ENCODE measurements at places on chromosomes 11 and 22.

- no peak for DNase-seq
These were observed 184.3 kb downstream of the C11orf87 start for GRCh38 chr11:109606256-109606655.

- DNase-seq, result no peak
These were observed 205.4 kb upstream of the CARD18 start for GRCh38 chr11:105344938-105345337.

GRCh38 chr11:123640677-123641494 lies 13.5 kb downstream of the SCN3B start:
- no peak for DNase-seq

GRCh38 chr11:74094393-74094792 lies 76.4 kb downstream of the C2CD3 start:
- no peak for DNase-seq

GRCh38 chr22:39577366-39577765 lies 6.8 kb downstream of the CACNA1I start:
- no peak for DNase-seq

GRCh38 chr11:46414466-46414796 lies 22.9 kb upstream of the CHRM4 start:
- DNase-seq, result no peak

DNA sequence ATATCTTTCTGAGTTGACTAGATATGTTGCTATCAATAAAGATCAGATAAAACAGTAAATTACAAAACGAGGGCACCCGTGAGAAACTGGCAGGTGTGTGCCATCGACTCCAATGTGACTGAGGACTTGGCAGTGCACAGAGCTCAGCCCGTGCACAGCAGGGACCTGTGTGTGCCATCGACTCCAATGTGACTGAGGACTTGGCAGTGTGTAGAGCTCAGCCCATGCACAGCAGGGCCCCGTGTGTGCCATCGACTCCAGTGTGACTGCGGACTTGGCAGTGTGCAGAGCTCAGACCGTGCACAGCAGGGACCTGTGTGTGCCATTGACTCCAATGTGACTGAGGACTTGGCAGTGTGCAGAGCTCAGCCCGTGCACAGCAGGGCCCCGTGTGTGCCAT lies 347.2 kb upstream of the B3GAT1 start:
- DNase-seq, result no peak

GRCh38 chr11:95505927-95506426 lies 275.0 kb upstream of the SESN3 start:
- no peak for DNase-seq

- DNase-seq, result no peak
These were observed 67.9 kb downstream of the KCNC1 start for GRCh38 chr11:17802491-17802890.

GRCh38 chr11:2096011-2096918 lies 42.9 kb downstream of the IGF2 start:
- no peak for DNase-seq

DNA sequence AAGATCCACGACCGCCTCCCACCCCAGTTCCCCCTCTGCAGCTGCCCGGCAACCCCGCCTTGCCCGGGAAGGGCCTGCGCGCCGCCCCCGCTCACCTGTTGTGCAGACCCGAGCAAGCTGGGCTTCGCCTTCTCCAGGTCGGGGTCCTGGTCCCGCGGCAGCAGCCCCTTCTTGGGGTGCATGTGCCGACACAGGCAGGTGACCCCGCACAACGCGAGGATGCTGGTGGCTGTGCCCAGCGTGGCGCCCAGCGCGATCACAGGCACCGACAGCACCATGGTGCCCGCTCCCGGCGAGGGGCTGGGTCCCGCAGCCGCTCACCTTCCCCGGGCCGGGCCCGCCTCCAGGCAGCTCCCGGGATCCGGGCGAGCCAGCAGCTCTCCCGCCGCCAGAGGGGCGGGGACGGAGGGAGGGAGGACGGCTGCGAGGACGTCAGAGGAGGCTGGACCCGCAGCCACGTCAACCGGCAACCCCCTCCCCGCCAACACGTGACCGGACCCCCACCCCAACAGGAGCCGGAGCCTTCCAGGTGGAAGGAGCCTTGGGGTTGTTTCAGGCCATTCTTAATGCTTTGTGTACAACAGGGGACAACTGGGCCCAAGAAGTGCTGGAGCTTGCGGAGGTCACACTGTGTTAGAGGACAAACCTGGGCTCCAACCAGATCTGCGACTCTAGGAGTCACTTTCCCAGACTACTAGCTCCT lies at the start of gene SYT13:
Gene SYT13 (minus strand): TSS at position 412 of the 703 bp plus-strand sequence. CDS start 134 bp downstream, at position 278.
- peak; percentile 18 for DNase-seq

DNA sequence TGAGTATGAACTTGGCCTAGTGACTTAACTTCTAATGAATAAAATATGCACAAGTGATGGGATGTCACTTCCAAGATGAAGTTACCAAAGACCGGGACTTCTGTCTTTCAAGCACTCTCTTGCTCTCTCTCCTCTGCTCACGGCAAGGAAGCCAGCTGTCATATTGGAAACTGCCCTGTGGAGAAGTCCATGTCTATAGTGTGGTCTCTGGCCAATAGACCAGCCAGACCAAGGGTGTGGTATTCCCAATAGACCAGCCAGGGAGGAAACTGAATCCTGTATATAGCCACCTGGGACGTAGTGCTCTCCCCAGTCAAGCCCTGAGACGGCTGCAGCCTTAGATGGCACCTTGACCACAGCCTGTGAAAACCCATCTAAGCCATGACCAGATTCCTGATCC lies 93.2 kb upstream of the ALX4 start:
- no peak for DNase-seq

GRCh38 chr11:11119917-11120316 lies 233.1 kb downstream of the CSNK2A3 start:
- no peak for DNase-seq

- DNase-seq, result no peak
These were observed 107.7 kb downstream of the ELP4 start for GRCh38 chr11:31617246-31617645.

DNA sequence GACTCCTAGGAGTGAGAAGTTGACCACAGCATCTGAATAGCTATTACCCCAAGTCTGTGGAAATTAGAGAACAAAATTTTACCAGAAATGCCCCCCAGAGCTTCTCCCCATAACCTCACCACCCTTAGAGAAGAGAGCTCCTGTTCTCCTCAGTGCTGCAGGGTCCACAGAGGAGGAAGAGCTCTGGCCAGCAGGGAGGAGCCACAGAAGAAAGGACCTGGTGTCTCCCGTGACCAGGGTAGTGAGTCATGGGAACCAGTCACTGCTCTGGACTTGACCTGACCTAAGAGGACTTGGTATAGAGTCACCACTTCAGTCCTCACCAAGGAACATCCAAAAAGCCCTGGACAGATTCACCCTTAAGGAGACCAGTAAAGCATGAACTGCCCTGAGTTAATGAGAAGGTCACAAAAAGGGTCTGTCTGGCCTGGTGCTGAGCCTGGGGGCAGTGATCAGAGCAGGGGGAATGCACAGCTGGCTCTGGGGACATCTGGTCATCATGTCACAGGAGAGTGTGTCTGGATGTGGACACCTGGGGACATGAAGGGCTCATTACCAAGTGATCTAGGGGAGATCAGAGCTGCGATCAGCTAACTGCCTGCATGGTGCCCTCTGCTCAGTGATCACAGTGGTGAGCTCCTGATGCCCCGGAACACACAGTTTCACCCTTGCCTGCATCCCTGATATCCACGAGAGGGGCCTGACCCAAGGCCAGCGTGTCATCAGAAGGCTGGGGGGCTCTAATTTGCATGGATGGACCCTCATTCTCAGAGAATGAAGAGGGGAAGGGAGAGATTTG lies 103.3 kb upstream of the TOP3B start:
- no peak for DNase-seq

DNA sequence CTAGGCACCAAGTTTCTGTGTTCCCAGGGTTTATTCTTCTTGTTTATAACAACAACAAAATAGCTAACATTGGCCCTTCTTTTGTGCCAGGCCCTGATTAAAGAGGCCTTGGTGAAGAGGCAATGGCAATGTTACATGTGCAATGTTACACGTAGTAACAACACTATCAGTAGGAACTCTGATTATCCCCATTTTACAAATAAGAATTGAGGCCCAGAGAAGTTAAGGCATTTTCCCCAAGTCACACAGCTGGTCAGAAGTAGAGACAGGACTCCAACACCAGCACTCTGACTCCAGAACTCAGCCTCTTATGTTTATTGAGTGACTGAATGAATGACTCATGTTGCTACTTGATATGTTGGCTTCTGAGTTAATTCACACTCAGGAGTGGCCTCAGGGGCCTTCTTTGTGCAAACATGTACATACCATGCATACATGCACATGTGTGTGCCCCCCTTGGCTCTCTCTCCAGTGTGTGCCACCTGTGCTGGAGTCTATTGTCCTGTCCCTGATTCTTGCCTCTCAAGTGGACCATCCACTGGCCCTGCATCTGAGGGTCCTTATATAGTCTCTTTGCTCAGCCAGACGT lies 98.4 kb downstream of the TP53I11 start:
- DNase-seq, result no peak

DNA sequence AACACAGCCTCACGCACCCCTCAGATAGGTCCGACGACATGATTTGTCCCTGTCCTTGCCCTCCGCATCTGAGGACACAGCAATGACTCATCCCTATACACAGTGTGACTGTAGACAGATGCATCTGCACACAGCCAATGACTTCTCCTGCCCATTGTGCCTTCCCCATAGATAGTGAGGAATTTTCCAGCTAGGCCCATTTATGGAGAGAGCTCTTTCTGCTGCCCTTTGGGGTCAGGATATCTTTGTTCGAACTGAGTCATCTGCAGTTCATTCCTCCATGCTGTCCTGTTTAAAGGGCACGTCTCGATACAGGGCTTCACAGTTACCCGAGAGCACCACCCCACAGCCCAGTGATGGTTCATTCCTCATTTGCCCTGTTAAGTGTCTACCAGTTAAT lies 96.7 kb downstream of the LARGE1 start:
- DNase-seq, result no peak

GRCh38 chr22:25007444-25008106 lies 55.1 kb downstream of the KIAA1671 start:
- DNase-seq, result no peak

GRCh38 chr22:33746501-33746928 lies 173.8 kb downstream of the LARGE1 start:
- DNase-seq, result no peak

GRCh38 chr11:109708184-109708583 lies 286.2 kb downstream of the C11orf87 start:
- DNase-seq, result no peak

DNA sequence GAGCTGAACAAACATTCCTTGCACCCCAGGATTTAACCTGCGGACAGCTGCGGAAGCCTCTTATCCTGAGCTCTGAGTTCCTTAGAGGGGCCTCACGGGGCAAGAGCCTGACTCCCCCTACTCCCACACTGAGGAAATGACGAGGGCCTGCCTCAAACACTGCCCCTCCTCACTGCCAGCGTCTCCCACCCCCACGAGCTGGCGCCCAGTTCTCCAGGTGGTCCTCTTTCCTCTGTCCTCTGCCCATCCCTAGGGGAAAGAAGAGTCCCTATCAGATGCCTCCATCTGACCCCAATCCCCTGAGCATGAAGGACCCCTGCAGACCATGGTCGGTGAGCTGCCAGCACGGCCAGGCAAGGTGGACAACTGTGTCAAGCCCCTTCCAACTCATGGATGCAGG lies 14.3 kb downstream of the CHST1 start:
- no peak for DNase-seq

DNA sequence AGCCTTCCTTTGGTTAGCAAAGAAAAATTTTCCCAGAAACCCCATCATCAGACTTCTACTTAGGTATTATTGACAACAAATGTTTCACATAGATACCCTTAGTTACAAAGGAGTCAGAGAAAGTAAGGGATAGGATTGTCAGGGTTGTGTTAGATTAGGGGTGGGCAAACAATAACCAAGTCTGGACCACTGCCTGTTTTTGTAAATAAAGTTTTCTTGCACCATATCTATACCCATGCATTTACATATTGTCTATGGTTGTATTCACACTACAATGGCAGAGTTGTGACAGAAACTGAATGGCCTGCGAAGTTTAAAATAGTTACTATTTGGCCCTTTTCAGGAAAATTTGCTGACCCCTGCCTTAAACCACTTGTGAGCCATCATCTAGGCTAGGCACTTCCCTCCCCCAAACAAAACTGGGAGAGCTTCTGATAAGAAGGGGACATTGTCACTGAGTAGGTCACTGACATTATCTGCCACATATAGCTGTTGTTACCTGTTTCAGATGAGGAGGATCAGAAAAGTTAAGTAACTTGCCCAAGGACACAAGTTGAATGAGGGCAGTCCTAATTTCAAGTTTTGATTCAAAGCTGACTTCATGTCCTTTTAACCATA lies 40.7 kb upstream of the TMEM135 start:
- no peak for DNase-seq

- DNase-seq, result no peak
These were observed 855.9 kb downstream of the TBC1D22A start for GRCh38 chr22:47618180-47619010.

DNA sequence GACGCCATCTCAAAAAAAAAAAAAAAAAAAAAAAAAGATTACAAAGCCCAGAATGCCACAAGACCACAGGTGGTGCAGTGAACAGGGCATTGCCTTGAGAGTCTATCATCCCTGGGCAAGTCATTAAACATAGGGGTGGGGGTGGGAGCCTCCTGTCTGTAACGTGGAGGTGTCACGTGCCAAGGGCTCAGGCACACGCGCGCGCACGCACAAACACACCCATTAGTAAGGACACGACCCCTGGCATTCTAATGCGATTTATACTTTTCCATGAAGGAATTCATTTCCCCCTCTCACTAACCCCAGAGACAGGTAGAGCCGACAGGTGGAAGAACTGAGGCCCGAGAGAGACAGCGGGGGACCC lies 5.8 kb upstream of the GCAT start:
- no peak for DNase-seq

- peak; percentile 4 for DNase-seq
These were observed 25.2 kb downstream of the EXPH5 start for GRCh38 chr11:108568195-108568858.

GRCh38 chr11:120079750-120080610 lies 57.9 kb downstream of the TRIM29 start:
- no peak for DNase-seq

DNA sequence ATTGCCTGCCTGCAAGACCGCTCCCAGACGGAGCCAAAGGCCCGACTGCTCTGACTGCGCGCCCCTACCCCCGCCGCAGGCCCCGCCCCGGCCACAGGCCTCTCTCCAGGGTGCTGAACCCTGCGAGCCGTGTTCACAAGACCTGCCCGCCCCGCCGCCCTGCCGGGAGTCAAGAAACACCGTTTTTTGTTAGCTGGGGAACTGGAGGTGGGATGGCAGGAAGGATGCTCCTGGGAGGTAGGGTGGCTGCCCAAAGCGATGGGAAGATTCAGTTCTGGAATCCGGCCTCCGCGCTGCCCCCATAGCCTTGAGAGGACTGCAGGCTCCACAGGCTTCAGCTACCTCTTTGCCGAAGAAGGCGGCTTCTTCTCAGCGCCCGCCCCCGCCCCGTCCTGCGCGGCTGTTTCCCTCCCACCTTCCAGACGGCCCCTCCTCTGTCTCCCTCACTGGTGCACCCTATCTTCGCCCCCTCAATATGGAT lies 2.7 kb upstream of the PDE2A start:
- no peak for DNase-seq

DNA sequence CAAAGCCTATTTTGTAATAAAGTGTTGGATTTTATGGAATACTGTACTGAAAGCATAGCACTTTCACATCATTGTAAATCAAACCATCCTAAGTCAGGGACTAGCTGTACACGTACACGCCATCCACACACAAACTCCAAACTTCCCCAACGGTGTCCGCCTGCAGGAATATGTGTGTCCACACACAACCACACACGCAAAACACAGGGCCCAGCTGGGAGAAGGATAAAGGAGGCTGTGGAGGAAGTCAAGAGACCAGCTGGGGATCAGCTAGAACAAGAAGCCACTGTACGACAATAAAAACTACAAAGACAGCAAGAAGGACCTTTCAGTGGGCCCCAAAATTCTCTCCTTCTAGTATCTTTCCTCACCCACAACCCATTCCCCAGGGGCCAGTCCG lies 1.6 kb downstream of the TRIM29 start:
- no peak for DNase-seq
